Esophagus squamous epithelium (tissue), 5 donors: ENCODE measurements at places on chromosomes 1 and 21.

DNA sequence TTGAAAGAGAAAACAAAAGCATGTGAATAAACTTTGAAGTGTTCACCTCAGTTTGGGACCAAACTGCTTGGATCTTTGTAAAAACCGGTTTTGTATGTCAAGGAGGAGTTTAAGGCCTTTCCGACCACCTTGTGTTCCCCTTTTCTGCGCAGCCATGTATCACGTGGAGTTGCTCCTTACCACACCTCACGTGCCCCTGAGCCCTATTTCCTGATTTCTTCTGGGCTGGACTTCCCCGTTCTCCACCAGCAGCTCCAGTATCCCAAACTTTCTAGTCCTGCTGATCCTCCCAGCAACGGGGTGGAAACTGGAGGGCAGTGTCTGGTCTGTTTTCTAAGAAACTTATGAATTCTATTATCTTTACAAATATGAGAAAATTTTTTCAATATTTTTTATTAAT is 1.6 kb upstream of the SH3D21 start:
- no peak for DNase-seq

GRCh38 chr1:160708118-160708517 is 3.5 kb downstream of the CD48 start:
- no peak for DNase-seq

GRCh38 chr1:222654849-222655248 is 37.0 kb downstream of the MIA3 start:
- peak; percentile 2 for DNase-seq

GRCh38 chr1:105088166-105088565 is 1338.5 kb downstream of the AMY1C start:
- DNase-seq, result no peak

GRCh38 chr1:49045371-49045770 is 268.7 kb upstream of the BEND5 start:
- DNase-seq, result no peak

DNA sequence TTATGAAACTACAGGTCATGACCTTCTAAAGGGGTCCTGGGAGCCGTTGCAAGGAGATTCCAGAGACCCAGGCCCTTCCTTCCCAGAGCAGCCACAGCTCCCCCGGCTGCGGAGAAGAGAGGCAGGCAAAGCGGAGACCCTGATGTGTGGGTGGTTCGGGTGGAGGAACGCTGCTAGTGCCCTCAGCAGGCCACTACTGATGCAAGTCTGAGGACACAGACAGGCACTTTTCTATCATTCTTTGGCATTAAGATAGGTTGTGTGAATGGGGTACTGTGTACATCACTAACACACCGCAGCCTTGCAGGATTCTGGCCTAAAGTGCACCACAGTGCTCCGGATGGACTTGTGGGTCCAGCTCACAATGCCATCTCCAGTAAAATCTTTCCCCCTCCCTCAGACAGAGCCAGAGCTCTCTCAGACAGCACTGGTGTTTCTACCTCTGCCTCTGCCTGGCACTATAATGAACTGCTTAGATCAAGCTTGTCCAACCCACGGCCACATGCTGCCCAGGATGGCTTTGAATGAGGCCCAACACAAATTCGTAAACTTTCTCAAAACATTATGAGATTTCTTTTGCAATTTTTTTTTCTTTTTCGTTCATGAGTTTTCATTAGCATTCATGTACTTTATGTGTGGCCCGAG is 121.4 kb downstream of the TGFBR3 start:
- no peak for DNase-seq

DNA sequence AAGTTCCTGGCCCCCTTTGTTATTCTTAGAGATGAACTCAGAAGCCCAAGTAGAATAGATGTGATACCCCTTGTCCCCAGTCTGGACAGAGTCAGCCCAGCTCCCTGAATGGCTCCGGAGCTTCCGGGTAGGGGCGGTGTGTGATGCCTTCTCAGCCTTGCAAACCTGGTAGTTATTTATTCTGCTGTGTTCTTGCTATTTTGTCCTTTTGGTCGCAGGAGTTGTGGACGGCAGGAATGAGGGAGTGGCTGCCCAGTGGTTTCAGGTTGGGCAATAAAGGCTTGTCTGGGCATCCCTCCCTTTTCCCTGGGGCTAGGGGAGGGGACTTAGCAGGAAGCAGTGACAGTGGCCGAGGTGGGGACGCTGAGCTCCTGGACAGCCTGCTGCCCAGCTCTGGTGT is 2.8 kb downstream of the PTPRU start:
- DNase-seq, result no peak

- DNase-seq, result no peak
Observed at GRCh38 chr1:84245563-84245962, 55.9 kb upstream of the SAMD13 start.

DNA sequence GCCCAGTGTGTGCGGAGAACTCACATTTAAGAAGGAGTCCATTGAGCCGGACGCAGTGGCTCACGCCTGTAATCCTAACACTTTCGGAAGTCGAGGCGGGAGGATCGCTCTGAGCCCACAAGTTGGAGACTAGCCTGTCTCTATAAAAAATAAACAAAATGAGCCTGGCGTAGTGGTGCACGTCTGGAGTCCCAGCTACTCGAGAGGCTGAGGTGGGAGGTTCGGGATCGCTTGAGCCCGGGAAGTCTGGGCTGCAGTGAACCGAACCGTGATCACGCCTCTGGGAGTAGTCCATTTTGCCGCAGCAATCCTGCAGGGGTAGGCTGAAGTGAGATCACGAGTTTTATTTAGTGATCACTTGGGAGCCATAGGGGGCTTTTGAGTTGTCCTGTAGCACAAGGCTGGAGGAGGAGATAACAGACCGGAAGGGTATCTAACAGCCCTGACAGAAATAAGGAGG is 497 bp upstream of the FUCA1 start:
- DNase-seq, result no peak

DNA sequence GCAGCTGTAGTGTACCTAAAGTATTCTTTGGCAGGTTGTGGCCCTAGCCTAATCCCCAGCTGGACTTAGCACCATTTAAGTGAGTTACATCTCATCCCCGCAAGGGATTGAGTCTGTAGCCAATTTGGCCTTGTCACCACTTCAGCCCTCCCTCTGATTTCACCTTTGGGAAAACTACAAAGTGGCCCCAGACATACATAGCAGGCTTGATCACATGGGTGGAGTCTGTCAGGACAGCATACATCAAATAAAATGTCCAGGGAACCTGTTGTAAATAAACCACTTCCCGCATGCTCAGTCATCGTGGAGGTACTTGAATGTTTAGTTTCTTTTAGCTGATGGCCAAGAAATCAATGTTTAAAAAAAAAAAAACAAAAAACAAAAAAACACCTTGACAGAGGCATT is 142.5 kb downstream of the DHRS3 start:
- DNase-seq, result no peak

- DNase-seq, result no peak
Observed at GRCh38 chr1:93750955-93751354, 69.3 kb upstream of the BCAR3 start.

- DNase-seq, result no peak
Observed at GRCh38 chr1:109188781-109189180, 24.9 kb upstream of the SARS1 start.

DNA sequence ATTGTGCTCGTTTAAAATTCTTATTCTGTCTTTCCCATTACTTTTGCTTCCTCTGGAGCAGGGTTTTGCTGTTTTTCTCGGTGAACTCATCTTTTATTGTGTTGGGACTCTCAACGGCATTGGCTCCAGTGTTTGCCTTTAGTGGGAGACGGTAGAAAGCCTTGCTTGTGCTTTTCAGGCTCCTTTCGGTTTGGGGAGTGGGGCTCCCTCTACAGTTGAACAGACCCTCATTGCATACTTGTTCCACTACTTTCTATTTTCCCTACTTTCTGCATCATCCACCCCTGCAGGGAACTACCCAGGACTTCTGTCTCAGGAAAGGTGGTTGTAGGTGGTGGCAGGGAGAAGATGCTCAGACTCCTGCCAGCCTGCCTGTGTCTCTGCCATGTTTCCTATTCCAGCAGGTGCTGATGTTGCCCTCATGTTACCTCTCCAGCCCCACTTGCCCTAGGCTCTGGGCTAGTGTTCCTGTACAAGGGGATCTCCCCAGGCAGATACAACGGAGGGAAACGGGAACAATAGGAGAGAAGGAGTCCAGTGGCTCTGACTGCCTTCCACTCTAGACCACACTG is 68.5 kb upstream of the ZBTB18 start:
- no peak for DNase-seq

DNA sequence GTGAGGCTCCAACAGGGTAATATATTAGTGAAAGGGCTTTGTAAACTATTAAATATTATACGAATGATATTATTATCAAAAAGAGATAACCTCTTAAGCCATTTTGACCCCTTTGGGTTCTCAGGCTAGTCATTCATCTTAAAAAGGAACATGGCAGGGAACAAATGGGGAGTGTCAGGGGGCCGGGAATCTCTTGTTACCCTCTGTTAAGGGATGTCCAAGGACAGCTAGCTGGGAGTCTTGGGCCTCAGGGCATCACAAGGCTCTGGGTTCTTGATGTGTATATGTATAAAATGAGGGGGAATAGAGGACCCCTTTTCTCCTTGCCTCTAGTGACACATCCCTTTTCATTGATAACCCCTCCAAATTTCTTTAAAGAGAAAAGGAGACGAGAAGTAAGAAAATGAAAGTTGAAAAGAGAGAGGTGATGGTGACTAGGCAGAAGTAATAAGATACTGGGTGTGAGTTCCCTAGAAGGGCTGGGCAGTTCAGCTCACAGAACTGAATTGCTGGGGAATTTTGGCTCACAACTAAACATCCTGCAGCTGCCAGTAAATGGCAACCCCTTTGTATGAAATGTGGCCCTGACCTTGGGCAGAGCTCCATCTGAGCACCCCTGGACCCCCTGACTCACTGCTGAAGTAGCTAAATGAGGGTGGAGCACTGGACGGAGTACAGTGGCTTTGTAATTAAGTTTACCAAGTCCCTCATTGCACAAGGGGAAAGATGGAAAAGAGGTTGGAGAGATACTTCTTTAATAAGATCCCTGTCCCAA is 20.0 kb upstream of the ZNF326 start:
- DNase-seq, result no peak

GRCh38 chr1:204736836-204737235 is 51.3 kb upstream of the LRRN2 start:
- DNase-seq, result no peak

DNA sequence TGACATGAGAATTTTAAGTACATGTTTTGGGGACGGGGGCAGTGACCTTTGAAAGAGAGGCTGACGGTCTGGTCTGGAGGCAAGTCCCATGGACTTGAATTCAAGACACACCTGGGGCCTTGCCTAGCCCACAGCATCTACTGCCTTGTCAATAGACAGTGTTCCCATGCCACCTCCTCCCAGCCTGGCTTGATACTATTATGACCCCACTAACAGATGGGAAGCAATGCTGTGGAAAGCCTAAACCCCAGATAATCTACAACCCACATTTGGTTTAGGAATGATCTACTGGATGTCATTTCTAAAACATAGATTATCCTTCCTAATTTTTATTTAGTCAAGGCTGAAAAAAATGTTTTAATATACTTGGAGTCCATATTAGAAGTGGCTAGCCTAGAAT is 17.8 kb upstream of the NFASC start:
- no peak for DNase-seq

DNA sequence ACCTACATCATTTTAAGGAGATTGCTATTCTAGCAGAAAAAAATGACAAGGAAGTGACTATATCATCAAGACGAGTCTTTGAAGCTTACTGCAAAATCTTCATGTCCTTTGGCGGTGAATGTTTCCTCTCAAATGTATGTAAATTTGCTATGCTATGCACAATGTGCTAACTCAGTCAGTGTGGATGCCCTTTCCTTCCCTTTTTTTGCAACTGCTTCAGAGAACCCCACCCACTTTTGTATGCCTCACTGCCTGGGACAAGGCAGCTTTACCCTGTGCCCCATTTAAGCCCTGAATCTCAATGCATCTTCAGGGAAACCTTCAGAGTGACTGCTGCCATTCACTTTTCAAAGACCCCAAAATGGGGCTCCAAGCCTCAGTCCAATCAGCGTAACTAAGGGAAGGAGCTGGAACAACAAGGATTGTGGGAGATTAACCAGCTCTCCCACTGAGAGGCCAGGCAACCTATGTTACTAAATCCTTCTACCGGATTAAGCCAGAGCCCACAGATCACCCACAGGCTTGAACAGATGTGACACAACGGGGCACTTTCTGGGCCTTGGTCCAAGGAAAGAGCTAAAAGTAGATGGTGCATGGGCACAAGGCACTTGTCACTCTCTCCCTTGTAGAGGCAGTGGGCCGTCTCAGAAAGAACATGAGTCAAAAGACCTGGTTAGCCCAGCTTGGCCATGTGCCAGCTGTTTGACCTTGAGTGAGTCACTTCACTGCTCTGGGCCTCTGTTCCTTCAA is 154.4 kb downstream of the PLPP3 start:
- no peak for DNase-seq

DNA sequence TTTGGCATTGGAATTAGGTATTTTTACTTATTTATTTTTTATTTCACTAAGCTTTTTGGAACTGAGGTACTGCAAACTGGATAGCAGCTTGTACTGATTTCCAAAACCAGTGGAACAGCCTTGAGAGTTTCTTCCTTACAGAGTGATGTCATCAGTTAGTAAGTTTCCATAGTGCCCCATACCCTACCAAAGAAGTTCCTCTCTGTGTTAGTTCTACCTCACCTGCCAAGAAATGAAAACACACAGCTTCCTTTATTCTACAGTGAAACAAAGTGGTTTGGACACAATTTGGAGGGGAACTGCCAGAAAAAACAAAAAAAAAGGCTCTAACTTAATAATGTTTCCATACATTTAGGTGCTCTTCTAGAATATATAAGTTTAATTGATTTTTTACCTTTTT is 430.9 kb upstream of the ADGRL2 start:
- DNase-seq, result no peak

DNA sequence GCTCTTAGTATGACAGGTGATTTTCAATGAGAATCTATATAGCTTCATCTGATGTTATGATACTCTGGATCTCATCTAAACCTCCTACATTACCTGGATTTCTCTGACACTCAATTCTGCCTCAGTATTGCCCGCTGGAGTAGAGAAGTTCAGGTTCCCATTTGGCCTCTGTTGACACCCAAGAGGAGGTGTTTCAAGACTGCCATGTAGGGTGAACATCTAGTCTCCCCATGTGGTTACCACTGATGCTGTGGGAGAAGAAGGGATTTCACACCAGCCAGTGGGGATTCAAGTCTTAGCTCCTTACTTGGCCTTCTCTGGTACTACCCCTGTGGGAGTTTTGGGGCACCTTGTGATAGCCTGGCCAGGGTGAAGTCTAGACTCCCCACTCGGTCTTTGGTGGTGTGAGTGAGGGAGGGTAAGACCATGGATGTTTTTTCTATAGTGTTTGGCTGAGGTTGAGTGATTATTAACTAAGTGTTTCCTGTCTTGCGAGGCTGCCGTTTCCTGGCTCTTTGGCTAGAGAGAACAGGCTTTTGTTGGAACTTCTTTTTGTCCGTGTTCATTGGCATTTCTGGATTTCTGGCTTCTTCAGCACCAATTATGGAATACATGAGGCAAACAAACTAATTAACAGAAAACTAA is 90.7 kb downstream of the RHOU start:
- no peak for DNase-seq

DNA sequence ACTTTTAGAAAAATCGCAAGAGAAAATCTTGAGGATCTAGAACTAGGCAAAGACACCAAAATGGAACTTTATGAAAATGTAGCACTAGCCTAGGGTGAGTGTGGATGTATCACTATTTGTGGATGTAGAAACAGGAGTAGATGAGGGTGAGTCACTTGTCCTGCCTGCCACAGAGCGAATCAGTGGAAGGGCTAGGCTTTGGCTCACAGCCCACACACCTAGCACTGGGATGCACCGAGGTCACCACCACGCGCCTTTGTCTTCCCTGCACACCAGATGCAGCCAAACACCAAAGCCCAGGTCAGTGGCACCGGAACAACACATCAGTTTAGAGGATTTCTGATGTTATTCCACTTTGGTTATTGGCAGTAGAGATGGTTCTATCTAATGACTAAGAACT is 38.2 kb downstream of the PKNOX1 start:
- no peak for DNase-seq
